KBM-7 (cell line): ENCODE measurements at places on chromosomes 5 and 9.
A peak's percentile ranks its signal among the peaks of the same experiment; 100 is the strongest.

GRCh38 chr9:125815568-125815967 lies 68.4 kb downstream of the PBX3 start:
- DNase-seq = no peak

DNA sequence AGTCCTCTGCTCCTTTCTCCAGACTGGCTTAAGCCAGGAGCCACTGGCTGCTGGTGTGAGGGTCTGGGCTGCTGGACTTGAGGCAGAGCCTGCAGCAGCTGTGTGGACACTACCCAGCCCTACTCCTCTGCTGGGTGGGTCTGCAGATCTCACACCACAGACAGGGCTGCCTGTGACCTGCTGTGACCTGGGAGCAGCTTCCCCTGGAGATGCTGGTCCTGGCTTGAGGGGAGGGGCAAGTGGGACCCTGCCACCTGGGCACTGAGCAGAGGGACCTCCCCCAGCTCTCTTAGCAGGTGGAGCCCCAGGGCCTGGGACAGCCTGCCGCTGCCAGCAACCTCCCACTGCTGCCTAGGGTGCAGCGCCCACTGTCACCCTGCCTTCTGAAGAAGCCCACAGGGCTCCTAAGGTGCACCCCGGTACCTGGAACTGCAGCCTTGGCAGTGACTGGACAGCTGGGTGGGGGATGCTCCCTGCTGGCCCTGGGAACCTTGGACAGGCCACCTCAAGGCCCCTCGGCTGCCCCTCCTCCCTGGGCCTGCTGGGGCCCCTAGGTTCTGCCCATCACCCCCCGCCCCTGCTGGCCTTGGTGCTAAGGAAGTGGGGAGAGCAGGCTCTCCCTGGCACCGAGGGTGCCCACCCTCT lies 9.1 kb downstream of the CACFD1 start:
- no peak for DNase-seq

- DNase-seq = no peak
Measured at GRCh38 chr5:6819521-6819920, 106.3 kb downstream of the TENT4A start.

DNA sequence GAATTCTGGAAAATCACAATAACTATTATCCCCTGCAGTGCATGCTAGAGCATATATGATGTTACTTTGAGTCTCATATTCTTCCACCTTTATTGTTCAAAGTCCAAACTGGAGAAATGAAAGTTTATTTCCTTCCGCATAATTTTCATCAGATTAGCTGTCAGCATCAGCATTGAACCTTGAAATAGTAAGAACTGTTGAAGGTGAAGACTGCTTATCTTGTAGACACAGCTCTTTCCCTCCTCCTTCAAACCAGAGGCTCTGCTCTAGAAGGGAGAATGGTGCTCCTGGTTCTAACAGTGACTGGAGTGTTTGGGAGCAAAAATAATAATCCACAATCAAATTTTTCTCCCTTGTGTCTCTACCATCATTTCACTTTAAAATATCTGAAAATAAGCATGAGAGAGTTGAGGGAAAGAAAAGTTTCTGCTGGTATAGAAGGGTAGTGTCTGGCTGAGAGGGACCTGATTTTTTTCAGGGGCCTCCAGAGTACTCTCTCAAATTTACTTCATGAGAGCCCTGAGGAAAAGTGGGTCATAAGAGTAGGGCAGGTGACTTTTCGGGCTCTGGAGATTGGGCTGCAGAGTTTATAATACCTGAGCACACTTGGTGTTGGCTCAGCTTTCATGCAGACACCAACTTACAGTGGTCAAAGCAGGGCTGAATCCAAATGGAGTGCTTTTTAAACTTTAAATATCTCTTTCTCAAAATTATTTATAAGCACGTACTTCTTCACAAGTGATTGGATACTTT lies 170.4 kb downstream of the ZDHHC21 start:
- no peak for DNase-seq

DNA sequence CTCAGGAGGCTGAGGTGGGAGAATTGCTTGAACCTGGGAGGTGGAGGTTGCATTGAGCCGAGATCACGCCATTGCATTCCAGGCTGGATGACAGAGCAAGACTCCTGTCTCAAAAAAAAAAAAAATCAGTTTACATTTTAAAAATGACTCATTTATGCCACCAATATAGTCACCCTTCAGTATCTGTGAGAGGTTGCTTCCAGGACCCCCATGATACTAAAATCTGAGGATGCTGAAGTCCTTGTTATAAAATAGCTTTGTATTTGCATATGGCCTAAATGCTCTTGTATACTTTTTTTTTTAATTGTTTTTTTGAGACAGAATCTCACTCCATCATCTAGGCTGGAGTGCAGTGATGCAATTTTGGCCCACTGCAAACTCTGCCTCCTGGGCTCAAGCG lies 5.8 kb downstream of the OCLN start:
- no peak for DNase-seq

DNA sequence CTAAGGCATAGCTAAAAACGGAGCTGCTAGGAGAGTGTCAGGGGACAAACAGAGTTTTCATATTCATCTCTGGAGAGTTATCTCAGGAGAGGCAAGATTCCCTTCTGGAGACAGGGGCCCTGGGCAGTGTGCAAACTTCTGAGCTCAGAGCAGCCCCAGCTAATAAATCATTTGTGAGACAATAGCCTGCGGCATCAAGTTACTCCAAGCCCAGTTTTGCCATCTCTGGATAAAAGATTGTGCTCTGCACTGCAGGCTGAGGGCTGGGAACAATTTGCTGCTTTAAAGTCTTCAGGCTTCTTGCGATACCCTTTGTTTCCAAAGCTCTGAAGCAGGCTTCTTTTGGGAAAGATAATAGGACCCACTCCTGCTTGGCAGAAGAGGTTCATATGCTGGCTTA lies 164.3 kb upstream of the BRINP1 start:
- DNase-seq = no peak

GRCh38 chr5:107869438-107870115 lies 198.8 kb upstream of the EFNA5 start:
- no peak for DNase-seq

- DNase-seq = no peak
Measured at GRCh38 chr5:18970000-18970399, 1018.0 kb downstream of the CDH18 start.

- DNase-seq = no peak
Measured at GRCh38 chr5:147835386-147835798, 3.9 kb upstream of the SPINK1 start.

DNA sequence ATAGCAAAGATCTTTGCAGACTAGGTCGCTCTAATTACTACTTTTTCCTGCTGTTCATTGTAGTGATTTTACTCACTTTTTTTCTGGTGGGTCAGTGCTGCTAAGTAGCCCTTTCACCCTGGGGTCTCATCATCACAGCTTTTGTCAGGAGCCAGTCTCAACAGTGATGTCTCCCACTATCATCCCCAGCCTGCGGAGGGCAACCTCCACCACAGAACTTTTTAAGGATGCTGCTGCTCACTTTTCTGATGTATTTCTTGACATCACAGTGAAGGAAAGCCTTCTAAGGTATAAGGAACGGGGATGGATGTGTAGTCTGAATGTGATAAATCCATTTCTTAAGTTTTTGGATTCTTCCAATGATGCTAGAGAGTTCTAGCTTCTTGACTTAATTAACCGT lies 242.5 kb upstream of the RIOK2 start:
- DNase-seq = no peak

GRCh38 chr5:14450018-14450524 lies 131.5 kb upstream of the OTULINL start:
- DNase-seq = no peak

GRCh38 chr5:85998656-85999055 lies 619.1 kb upstream of the COX7C start:
- no peak for DNase-seq

DNA sequence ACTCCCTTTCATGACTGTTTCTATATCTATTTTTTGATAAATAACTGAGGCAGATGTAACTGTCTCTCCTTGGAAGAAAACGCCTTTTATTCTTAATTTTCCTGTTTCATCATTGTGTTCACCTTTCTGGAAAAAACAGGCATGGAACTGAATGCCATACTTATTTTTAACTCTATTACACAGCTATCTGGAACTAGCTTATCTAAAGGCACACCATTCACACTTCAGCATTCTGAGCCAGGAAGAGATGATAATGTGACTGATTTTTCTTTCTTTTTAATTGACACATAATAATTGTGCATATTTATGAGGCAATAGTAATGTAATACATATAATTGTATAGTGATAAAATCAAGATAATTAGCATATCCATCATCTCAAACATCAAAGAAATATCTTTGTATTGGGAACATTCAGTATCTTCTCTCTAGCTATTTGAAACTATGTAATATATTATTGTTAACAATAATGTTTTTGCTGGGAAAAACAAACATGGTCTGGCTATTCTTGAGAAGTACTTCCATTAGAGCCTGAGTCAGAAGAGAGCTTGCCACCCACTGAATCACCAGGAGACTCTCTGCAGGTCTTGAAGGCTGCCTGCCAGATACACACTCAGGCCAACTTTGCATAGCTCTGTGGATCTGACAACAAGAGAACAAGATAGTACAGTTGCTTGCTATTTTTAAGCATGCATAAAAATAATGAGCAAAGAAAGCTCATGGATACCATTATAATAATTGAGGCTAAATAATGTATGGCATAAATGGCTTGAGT lies 501.0 kb upstream of the EDIL3 start:
- DNase-seq = no peak

- peak; percentile 37 for DNase-seq
Measured at GRCh38 chr9:97388721-97389238, 23.1 kb upstream of the TDRD7 start.

GRCh38 chr5:61894046-61894445 lies 412.0 kb upstream of the KIF2A start:
- no peak for DNase-seq

- no peak for DNase-seq
Measured at GRCh38 chr5:150600616-150601490, 39.6 kb upstream of the SYNPO start.

- no peak for DNase-seq
Measured at GRCh38 chr9:69949396-69949795, 94.3 kb upstream of the MAMDC2 start.

- DNase-seq = no peak
Measured at GRCh38 chr5:185095-186070, 5.9 kb upstream of the LRRC14B start.

- no peak for DNase-seq
Measured at GRCh38 chr5:91848453-91848852, 465.3 kb upstream of the ARRDC3 start.
